Pons (tissue), 1 donor: ENCODE measurements at places on chromosomes 2 and 18.
A peak's percentile ranks its signal among the peaks of the same experiment; 100 is the strongest.

DNA sequence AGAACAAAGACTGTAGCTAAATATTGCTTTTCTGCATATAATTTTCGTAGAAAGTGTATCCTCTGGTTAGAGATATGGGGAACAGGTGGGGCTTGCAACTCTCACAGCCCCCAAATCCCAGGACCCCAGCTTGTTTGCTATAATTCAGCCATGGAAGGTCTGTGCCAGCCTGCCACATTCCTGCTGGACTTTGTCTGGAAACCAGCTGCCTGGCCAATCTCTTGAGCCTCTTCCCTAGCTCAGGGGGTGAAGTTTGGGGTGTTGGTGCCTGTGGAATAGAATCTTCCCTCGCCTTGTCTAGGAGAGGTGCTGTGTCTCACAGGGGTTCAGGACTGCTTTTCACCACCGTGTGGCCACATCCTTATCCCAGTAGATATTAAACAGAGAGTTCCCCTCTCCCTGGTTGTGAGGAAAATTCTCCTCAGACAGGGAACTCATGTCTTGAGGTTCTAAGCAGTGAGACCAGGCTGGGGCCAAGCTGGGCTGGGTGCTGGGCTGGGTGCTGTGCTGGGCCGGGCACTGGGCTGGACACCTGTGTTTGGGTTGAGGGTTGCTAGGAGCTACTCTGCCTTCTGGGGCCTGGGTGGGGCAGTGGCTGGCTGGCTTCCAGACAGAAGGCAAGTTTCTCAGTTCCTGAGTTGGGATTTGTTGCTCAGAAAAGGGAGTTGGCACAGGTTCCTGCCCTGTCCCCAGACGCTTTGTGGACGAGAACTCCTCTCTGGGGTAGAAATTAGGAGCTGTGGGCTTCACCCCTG lies 12.3 kb downstream of the TOGARAM2 start:
- DNase-seq, result no peak

DNA sequence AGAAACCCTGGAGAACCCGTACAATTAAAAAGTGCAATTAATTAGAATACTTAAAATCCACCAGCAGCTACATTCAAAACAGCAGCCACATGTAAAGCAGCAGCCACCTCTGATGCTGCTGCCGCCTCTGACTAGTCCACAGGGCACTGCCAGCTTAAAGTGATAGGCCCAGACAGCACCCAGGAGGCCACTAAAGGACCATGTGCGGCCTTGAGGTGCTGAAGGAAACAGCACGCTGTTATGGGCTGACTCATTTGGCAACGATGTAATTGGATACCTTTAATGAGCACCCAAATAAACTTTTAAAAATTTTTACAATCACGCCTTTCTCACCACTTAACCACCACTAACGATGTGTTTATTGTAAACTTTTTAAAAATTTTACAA lies 209.3 kb upstream of the NCKAP5 start:
- DNase-seq, result no peak

- no peak for DNase-seq
These were observed 54.3 kb downstream of the GULP1 start for GRCh38 chr2:188345831-188346458.

DNA sequence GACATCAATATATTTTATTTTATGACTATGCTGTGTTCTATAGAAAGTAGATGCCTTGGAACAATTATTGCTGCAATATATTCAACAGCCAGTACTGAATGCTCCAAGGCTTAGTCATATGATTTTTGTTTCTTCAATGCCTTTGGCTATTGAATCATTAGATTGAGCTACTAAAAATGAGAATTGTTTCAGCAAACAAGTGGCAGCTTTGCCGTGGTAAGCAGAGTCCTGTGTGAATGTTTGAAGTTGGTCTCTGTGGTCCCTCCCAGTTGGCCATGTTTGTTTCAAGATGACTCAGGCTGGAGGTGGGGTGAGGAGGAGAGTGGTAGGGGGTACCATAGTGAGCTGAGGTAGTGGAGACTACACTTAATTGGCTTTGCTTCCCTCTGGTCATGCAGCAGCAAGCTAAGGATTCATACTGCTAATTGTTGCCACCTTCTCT lies 198.6 kb upstream of the EPAS1 start:
- DNase-seq, result no peak

DNA sequence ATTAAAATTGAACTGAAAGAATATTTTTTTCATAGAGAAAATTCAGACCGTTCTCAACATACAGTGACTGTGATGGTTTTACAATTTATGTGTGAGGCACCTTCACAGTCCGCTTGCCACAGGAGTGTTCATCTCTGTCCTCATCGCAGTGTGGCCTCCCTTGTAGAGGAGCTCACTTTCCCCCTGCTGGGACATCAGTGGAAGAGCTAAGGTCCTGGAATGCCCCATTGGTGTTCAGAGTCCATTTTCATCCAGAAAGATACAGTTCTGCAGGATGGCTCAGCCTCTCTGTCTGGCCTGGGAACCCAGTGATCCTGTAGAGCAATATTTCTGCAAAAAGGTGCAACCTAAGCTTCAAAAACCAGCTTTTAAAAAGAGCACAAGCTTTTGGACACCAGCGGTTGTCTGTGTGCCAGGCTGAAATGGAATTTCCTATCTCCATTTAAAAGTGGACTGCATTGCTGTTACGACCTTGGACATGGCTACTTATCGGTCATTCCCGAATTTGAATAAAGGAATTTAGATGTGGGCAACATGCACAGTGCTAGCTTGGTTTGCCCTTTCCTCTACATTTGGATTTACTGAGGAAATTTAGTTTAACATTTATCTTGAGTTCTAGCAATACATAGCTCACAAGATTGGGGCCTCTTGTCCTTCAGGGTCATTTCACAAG lies 26.7 kb upstream of the FAM237A start:
- no peak for DNase-seq

GRCh38 chr2:189327879-189328847 lies 113.1 kb upstream of the WDR75 start:
- DNase-seq, result no peak

- no peak for DNase-seq
These were observed 74.7 kb upstream of the PTPRM start for GRCh38 chr18:7492385-7492784.

DNA sequence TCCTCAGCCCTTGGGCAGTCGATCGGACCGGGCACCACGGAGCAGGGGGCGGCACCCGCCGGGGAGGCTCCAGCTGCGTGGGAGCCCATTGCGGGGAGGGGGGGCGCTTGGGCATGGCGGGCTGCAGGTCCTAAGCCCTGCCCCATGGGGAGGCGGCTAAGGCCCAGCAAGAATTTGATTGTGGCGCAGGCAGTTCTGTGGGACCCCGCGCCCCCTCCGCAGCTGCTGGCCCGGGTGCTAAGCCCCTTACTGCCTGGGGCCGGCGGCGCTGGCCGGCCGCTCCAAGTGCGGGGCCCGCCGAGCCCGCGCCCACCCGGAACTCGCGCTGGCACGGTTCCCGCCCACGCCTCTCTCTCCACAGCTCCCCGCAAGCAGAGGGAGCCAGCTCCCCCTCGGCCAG lies 18.4 kb downstream of the ZSCAN30 start:
- DNase-seq, result no peak

GRCh38 chr18:13550418-13551304 lies 175.7 kb downstream of the FAM210A start:
- DNase-seq, result no peak

DNA sequence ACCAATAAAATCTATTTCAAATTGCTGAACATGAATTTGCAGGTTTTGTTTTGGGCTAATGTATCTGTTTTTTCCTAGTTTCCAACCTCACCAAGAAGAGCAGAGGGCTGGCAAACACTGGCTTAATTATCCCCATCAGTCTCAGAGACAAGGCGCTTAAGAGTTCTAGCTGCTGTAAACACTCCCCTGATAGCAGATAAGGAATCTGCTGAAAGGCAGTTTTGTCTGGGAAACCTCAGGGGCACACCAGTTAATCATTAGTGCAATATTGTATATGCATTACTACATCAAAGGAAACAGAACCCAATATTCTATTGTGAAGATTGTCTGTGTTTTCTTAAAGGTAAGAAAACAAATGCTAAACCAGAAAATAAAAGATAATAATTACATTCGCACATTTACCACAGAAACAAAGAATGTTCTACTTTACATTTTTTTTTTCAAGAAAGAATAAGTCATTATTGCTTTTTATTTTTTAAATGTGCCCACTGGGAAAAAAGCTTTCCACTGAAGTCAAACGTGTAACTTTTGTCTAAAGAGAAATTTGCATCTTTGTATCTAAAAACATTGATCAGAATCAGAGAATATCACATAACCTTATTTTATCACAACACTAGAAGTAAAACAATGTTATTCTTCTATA lies 179.1 kb downstream of the ERBB4 start:
- DNase-seq, result peak; percentile 76

- DNase-seq, result no peak
These were observed 51.8 kb upstream of the GPR17 start for GRCh38 chr2:127594116-127594591.

DNA sequence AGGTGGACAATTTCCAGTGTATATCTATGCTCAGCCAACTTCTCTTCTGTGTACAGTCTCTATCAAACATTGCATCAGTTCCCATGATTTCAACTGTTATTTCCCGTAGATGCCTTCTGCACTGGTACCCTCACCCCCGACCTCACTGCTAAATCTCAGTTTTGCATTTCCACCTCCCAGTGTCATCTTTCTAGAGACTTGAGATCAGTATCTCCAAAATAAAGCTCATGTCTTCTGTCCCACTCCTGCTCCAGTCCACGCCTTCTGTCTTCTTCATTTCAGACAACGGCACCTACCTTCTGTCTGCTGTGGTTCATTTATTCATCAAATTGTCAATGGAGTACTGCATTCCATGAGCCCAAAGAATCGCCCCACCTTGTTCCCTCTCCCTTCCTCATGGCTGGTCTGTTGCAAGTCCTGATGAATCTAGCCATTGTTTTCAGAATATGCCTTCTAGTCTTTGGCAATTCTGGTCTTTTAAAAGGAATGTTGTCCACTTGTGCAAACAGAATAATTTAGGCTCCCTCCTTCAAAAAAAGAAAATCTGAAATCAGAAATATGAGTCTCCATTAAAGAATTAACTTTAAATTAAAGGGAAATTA lies 23.3 kb upstream of the NPAS2 start:
- no peak for DNase-seq

- no peak for DNase-seq
These were observed 77.1 kb downstream of the MTA3 start for GRCh38 chr2:42645551-42645950.

- DNase-seq, result no peak
These were observed 11.3 kb upstream of the VRK2 start for GRCh38 chr2:58035352-58035751.

DNA sequence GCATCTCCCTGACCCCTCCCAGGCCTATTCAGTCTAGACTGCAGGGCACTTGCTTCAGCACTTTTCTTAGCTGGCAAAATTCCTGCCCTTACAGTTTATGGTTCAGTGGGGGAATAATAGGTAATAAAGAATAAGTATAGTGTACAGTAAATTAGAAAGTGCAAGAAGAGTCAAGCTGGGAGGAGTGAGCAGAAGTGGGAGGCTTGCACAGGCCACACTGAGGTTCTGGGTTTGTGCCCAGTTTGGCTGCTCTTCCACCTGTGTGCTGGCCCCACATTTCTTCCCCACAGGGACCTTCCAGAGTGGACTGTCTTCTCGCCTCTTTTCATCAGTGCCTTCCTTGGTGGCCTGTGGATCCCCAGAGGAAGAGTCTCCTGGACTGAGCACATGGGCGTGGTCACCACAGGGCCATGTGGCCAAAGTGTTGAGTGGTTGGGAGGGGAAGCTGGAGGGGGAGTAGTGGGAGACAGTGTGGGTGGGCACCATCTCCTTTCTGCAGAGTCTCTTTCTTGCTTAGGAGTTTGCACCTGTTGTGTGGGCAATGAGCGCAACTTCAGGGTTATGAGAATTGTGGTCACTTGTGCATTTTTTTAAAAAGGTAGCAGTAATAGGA lies 128.6 kb upstream of the ZSWIM2 start:
- no peak for DNase-seq

DNA sequence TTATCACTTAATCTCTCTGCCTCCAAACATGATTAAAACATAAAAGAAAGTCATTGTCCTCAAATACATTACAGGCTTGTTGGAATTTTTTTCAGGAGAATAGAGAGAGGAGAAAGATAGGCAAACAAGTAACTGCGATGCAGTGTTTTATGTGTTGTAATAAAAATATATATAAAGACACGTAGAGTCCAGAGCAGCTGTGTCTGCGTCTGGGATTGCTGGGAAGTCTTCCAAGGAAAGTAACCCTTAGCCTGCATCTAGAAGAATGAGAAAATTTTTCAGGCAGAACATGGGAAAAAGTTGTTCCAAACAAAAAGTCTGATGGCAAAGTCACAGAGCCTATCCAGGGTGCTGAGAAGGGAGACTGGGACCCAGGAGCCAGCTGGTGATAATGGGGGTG lies 91.8 kb upstream of the ST6GAL2 start:
- no peak for DNase-seq

DNA sequence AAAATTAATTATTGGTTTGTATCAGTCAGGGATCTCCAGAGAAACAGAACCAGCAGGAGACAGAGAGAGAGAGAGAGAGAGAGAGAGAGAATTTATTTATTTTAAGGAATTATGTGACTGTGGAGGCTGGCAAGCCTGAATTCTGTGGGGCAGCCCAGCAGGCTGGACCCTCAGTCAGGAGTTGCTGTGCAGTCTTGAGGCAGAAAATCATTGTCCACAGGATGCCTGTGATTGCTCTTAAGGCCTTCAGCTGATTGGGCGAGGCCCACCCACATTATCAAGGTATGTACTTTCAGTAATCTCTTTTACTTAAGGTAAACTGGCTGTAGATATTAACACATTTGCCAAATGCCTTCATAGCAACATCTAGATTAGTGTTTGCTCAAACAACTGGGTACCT lies 155.3 kb downstream of the SEPTIN10 start:
- no peak for DNase-seq

DNA sequence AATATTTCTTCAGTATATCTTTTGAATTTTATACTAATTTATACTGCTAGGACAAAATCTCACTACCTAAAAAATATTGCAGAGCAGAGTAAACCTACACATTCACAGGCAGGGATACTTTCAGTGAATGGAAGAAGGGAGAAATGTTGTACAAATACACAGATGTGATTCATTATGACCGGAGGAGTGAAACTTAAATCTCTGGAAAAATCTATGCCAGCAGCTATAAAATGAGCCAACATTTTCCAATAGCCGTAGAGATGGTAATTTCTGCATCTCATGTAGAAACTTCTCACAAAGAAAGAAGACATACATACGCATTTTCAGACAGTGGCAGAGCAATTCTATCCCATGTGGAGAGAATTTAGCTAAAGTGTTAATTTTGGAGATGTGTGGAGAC lies 54.8 kb downstream of the KCNS3 start:
- no peak for DNase-seq

- DNase-seq, result no peak
These were observed 764.1 kb upstream of the NXPH2 start for GRCh38 chr2:139544186-139544851.
